Right renal pelvis (tissue), 4 donors: ENCODE measurements at places on chromosomes 12 and 14.
A peak's percentile ranks its signal among the peaks of the same experiment; 100 is the strongest.

- no peak for DNase-seq
These were observed 31.7 kb downstream of the RTRAF start for GRCh38 chr14:52020866-52021717.

GRCh38 chr12:1171657-1172408 is 180.8 kb downstream of the ERC1 start:
- peak; percentile 12 for DNase-seq

GRCh38 chr14:61965030-61965745 is 203.0 kb downstream of the SNAPC1 start:
- no peak for DNase-seq

DNA sequence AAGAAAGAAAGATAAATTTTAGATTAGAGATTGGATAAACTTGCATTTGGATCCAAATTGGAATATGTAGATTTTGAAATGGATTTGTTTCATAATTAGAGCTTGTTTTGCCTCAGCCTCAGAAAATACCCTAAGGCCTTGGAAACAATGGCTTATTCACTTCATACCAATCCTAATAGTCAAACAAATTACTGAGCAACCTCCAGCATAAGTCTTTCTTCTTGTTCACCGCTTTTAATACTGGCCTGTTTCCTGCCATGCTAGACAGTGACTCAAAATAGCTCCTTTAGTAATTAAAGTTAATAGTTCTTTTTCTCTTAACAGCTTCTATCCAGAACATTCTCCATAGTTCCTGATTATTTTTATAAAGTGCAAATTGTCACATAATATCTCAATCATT is 110.9 kb upstream of the DNM1L start:
- DNase-seq: no peak

DNA sequence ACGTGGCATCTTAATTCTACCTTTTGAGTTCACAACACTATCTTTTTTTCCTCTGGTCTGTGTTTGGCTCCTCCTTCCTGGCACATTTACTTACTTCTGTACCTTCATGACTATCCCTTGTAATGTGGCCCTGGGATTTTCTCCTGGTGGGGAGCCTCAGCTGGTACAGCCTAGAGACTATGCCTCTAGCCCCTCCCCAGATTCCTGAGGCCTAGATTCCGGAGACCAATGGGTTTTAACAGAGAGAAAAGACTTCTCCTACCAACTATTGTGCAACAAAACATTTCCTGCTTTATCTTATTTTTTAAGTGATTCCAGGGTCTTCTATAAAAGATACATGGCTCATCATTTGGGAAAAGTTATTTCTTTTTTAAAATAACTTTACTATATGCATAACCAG is 216.2 kb upstream of the KRR1 start:
- no peak for DNase-seq

DNA sequence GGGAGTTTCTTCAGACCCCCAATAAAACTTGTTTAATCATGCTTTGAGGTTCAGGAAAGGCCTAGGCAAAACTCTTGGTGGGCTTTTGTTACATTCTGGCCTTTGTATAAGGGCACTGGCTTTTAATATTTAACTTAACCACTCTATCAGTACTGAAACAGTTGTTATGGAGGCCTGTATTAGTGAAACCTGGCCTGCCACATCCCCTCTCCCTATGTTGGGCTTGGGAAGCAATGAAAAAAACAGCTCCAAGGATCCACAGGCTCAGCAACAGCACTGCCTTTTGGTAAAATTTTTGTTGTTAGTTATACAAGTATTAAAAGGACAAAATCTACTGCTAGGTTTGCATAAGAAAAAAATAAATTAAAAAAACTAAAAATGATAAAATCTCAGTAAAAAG is 10.7 kb downstream of the SOAT2 start:
- no peak for DNase-seq

GRCh38 chr12:105102673-105103072 is 4.9 kb upstream of the WASHC4 start:
- no peak for DNase-seq

DNA sequence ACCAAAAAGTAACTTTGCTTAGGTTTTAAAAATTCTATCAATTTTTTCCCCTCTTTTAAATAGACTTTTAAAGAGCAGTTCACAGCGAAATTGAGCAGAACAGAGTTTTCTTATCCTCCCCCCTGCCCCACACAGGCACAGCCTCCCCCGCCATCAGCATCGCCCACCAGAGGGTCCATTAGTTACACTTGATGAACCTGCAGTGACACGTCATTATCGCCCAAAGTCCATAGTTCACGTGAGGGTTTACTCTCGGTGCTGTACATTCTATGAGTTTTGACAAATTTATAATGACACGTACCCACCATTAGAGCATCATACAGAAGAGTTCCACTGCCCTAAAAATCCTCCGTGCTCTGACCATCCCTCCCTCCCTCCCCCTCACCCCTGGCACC is 58.4 kb downstream of the FZD10 start:
- peak; percentile 13 for DNase-seq

GRCh38 chr12:120234643-120235368 is 30.7 kb downstream of the PXN start:
- DNase-seq: no peak

- DNase-seq: no peak
These were observed 114.8 kb downstream of the SMOC1 start for GRCh38 chr14:69994002-69994401.

- DNase-seq: no peak
These were observed 604 bp downstream of the EEA1 start for GRCh38 chr12:92928421-92928961.

DNA sequence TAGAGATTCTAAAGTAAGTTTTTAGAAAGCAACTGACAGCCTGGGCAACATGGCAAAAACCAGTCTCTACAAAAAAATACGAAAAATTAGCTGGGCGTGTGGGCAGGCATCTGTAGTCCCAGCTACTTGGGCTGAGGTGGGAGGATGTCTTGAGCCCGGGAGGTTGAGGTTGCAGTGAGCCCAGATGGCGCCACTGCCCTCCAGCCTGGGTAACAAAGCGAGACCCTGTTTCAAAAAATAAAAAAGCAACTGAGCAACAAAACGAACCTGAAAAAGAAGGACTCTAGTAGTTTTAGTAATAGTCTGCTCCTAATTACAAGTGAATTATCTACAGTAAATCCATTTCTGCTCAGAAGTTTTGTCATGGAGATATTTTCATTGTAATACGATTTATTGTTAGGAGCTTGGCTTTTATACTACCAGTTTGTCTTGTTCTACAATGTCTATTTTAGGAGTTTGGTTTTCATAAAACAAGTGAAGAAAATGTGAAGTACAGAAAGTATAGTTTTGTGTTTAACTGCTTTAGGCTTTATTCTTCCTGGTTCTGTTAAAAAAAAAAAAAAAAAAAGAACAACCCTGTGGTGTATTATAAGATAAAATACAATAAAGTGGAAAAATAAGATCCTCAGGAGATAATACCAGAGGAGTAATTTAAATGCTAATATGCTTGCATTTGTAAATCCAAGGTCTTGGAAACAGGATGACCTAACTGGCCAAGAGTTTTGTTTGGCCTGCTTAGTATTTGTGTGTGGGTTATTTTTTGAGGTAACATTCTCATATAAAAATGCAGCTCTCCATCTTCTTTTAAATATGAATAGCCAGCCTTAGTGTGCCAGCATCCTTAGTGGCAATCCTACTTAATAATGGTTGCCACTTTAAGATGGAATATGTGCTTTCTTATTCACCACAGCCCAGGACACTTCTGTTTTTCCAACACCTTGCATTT is 2.8 kb downstream of the TMX1 start:
- DNase-seq: no peak

DNA sequence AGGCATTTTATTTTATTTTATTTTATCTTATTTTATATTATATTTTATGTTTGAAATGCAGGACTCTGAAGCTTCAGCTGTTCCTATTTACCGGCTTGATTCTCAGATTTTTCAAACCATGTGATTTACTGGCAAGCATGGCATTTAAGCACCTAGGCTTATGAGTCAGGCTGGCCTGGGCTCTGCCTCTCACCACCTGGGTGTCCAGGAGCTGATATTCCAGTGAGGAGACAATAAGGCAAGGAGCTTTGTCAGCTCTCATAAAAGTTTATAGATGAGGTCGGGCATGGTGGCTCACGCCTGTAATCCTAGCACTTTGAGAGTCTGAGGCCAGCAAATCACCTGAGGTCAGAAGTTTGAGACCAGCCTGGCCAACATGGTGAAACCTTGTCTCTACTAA is 2.1 kb downstream of the DAO start:
- no peak for DNase-seq

- DNase-seq: no peak
These were observed 86.2 kb upstream of the MYL2 start for GRCh38 chr12:111006621-111007020.

- DNase-seq: no peak
These were observed 24.9 kb upstream of the BCDIN3D start for GRCh38 chr12:49867570-49868341.

DNA sequence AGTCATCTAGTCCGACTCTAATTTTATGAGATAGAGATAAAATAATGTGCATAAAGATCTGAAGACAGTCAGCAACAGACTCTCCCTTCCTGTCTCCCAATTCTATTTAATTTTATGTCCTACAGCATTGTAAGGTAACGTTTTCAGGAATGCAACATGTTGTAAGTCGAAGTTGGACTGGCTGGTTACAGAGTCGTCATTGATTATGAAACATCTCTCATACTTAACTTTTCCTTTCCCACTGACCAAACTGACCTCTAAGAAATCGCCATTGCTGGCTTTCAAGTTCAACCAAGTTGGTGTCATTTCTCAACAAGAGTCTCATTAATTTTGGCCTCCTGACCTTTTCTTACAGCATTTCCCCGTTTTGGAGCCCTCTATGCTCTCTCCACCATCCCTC is 4.9 kb upstream of the RIC8B start:
- DNase-seq: no peak

DNA sequence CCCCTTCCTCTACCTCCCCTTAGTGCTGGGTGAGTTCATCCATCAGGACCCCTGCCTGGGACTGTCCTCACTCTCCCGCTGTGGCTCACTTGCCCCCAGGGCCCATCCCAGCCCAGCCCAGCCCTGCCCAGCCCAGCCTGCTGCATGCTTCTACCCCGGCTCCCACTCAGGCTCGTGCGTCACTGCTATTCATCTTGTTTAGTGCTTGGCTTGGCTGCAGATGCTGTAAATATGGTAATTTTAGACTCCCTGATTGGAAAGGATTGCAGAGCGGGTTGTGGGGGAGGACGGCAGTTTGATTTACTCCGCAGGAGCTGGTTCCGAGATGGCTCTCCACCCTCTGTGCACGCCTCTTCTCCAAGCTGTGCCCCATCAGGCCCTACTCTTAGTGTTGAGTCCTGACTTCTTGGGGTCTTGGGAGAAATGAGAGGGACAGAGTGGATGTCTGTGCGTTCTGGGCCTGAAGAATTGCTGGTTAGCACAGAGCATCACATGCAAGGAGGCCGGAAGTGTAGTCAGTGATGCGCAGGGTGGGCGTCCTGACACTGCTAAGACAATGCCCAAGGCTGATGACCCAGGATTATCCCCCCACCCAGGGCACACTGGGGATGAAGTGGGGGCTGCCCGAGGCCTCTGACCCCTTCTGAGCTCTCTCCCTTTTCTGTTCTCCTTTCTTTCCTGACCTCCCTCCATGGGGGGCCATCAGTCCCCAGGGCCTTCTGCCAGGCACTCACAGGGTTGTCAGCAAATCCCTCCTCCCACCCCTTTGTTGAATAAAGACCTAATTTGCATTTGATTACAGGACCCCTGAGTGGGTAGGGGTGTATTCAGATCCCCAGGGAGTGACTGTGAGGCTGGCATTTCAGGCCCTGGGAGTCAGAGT is 244.4 kb downstream of the ZFP36L1 start:
- peak; percentile 94 for DNase-seq

- DNase-seq: no peak
These were observed 257.8 kb upstream of the BTG1 start for GRCh38 chr12:92403210-92404175.

GRCh38 chr14:73238424-73238852 is 1.1 kb downstream of the PAPLN start:
- DNase-seq: no peak

DNA sequence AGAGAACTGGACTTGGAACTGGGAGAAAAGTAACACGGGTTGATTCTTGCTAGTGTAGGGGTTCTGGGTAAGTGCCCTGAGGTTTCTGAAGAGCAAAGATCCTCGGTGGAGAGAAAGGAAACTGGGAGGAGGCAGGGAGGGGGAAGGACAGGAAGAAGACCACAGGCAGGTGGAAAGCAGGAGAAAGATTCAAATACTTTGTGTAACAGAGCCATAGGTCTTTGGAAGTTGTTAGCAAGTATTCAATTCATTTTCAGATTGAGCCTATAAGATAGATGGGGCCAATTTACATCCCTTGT is 1.3 kb downstream of the PNP start:
- DNase-seq: no peak

- DNase-seq: no peak
These were observed 11.0 kb upstream of the MLXIP start for GRCh38 chr12:122067548-122067947.

DNA sequence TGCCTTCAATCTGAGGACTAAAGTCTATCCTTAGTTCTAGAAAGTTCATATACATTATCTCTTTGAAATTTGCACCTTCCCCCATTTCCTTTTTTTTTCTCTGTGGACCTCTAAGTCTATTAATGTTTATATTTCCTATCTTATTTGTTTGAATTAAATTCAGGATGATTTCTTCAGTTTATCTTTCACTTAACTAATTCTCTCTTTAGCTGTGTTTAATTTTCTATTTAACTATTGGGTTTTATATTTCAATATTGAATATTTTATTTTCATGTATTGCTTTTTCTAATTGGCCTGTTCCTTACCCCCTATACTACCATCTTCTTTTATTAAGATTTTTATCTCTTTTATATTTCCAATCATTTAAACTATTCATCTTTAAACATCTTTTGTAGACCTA is 9.5 kb downstream of the PLEKHG3 start:
- no peak for DNase-seq

- no peak for DNase-seq
These were observed 6.5 kb downstream of the MEG3 start for GRCh38 chr14:100832311-100832960.

DNA sequence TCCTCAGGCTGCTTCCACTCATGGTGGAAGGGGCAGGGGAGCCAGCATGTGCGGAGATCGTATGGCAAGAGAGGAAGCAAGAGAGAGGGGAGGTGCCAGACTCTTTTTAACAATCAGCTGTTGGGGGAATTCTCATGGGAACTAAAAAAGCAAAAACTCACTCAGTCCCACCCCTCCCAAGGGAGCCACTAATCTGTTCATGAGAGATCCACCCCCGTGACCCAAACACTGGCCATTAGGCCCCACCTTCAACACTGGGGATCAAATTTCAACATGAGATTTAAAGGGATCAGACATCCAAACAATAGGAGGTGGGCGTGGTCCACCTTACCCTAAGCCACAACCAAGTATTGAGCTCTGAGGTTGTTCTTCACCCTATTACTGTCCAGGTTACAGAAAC is 375.1 kb downstream of the GRIN2B start:
- no peak for DNase-seq

- no peak for DNase-seq
These were observed 1.8 kb downstream of the DAD1 start for GRCh38 chr14:22587247-22587646.

GRCh38 chr12:94749890-94750289 is 99.5 kb upstream of the TMCC3 start:
- DNase-seq: no peak

GRCh38 chr12:132450418-132451171 is 39.4 kb upstream of the FBRSL1 start:
- DNase-seq: no peak

GRCh38 chr14:92207012-92207927 is 85.5 kb downstream of the CPSF2 start:
- no peak for DNase-seq
